ENCODE measurements at places on chromosomes 3 and 15.

DNA sequence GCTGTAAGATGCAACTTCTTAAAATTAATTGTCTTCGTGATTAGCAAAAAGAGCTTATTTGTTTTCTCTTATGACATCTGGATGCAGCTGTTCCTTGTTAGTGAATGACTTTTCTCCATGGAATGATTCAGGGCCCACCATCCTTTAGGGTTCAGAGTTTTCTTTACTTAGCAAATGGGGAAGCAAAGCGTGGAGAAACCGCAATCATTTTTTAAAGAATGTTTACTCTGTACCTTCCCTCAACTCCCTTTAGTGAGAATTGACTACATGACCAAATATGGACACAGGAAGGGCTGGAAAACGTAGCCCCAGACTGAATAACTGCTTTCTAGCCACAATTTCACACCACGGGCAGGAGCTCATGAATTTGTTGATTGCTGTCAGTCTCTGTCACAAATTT, 130.1 kb downstream of the EDEM1 start:
- H3K27ac ChIP-seq, result no peak overlapping the region
- no peaks in the 10 kb centered on the region for H3K4me1 ChIP-seq
- no peak for DNase-seq
- no peak overlapping the region for H3K4me3 ChIP-seq

DNA sequence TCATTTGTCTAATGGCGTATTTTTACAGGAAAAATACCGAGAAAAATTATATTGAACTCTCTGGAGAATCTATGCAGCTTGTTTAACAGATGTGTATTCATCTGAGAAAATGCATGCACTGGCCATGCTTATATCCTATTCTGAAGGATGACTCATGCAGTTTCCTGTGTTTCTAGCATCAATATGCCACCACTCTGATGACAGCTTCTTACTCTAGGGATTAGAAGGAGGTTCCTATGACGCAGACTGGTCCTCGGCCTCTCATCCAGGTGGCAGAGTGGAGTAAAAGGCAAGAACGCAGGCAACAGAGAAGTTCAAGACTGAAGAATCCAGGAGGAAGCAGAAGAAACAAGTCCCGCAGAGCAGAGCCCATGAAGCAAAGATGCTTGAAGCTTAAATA, 910.0 kb upstream of the ROBO1 start:
- H3K4me1 ChIP-seq, result no peaks in the 10 kb centered on the region
- no peak overlapping the region for H3K27ac ChIP-seq
- no peaks in the 10 kb centered on the region for H3K36me3 ChIP-seq
- H3K4me3 ChIP-seq, result no peak overlapping the region
- no peak for DNase-seq

DNA sequence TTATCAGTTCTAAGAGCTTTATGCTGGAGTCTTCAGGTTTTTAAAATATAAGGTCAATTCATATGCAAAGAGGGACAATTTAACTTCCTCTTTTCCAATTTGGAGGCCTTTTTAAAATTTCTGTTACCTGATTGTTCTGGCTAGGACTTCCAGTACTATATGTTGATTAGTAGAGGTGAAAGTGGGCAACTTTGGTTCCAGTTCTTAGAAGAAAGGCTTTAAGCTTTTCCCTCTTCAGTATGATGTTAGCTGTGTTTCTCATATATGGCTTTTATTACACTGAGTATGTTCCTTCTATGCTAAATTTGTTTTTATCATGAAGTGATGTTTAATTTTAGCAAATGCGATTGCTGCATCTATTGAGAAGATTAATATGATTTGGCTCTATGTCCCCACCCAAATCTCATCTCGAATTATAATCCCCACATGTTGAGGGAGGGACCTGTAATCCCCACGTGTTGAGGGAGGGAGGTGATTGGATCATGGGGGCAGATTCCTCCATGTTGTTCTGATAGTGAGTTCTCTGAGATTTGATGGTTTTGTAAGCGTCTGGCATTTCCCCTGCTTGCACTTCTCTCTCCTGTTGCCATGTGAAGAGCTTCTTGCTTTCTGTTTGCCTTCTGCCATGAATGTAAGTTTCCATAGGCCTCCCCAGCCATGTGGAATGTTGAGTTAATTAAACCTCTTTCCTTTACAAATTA, 33.8 kb downstream of the FAIM start:
- no peak overlapping the region for H3K4me3 ChIP-seq
- H3K27me3 ChIP-seq, result no peaks in the 10 kb centered on the region
- H3K4me1 ChIP-seq, result no peaks in the 10 kb centered on the region
- no peak for DNase-seq

- H3K27ac ChIP-seq, result no peak overlapping the region
- no peaks in the 10 kb centered on the region for H3K27me3 ChIP-seq
- DNase-seq, result no peak
- H3K4me1 ChIP-seq, result peaks cover 3% of the 10 kb centered on the region
- H3K4me3 ChIP-seq, result no peak overlapping the region
Measured at GRCh38 chr15:31161951-31162350, 60.4 kb upstream of the TRPM1 start.

DNA sequence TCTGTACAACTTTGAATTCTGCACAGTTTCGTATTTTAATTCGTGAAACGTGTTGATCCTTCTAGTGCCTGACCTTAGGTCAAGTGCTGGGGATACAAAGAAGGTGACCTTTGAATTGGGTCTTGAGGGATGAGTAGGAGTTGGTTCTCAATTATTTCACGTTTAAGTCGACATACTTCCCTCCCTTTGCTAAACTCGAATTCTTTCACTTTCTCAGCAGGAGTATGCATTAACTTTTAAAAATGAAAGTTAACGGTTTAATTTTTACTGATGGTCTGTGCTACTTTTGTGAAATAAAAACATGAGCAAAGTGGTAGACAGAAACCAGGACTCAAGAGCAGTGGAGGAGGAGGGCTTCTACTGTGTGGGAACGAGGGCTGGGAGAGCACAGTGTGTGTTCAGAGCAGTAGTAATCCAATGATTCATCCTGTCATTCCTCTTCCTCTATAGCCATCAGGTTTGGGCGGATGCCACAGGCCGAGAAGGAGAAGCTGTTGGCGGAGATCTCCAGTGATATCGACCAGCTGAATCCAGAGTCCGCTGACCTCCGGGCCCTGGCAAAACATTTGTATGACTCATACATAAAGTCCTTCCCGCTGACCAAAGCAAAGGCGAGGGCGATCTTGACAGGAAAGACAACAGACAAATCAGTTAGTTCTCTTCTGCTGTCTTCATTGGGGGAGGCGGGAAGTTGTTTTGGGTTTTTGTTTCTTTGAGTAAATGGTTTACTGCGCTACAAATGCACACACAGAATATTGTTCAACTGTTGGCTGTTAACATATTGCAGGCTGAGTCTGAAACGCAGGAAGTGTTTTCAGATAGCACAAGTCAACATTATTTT, 78.6 kb upstream of the TSEN2 start:
- no peak for DNase-seq
- H3K27me3 ChIP-seq, result no peaks in the 10 kb centered on the region
- H3K27ac ChIP-seq, result no peak overlapping the region
- no peaks in the 10 kb centered on the region for H3K36me3 ChIP-seq
- H3K4me1 ChIP-seq, result no peaks in the 10 kb centered on the region

GRCh38 chr3:41933154-41933676, 28.7 kb downstream of the ULK4 start:
- no peak overlapping the region for H3K4me3 ChIP-seq
- no peak overlapping the region for H3K27ac ChIP-seq
- no peaks in the 10 kb centered on the region for H3K4me1 ChIP-seq
- no peak for DNase-seq

DNA sequence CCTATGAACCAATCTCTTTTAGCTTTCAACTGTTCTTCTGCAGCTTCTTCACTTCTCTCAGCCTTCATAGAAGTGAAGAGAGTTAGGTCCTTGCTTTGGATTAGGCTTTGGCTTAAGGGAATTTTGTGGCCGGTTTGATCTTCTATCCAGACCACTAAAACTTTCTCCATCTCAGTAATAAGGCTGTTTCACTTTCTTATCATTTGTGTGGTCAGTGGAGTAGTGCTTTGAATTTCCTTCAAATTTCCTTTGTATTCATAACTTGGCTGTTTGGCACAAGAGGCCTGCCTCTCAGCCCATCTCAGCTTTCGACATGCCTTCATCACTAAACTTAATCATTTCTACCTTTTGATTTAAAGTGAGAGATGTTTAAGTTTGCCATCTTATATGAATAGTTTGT, 21.7 kb downstream of the DZIP1L start:
- H3K27me3 ChIP-seq, result no peaks in the 10 kb centered on the region
- H3K4me3 ChIP-seq, result no peak overlapping the region
- DNase-seq, result no peak
- H3K27ac ChIP-seq, result no peak overlapping the region

DNA sequence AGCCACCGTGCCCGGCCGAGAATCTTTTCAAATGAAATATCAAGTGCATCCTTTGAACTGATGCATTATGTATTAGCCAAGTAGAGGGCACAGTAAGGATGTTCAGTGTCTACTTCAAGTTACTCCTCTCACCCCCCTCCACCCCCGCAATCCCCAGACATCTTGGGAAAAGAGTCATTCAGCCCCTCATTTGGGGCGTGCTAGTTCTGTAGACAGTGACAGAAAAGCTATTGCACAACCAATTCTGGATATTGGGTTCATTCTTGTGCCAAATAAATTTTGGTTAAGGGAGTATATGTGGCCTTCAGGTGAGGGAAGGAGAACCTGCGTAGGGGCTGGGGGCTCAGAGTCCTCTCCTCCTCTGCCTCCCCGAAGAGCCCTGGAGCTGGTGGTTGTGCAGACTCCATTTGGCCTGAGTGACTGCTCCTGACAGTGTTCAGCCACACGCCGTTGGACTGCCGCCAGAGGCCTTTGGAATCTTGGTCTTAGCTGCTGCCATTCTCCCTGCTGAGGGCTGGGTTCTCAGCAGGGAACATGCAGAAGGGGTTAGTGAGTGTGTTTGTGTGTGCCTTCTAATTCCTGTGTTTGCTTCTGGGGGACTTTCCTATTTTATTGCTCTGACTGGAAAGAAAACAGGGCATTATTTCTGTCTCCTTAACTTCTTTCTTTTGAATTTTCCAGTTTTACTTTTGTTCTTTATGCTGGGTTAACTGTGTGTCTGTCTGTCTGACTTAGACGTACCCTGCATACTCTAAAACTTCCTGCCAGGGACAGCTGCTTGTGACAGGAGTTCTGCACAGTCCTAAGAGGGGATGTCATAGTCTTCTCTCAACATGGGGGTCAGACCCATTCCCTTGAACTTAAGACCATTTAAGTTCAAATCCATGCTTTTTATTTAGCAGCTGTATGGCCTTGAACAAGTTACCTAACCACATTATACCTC, 21.0 kb downstream of the RARB start:
- no peak overlapping the region for H3K27ac ChIP-seq
- H3K27me3 ChIP-seq, result no peaks in the 10 kb centered on the region

DNA sequence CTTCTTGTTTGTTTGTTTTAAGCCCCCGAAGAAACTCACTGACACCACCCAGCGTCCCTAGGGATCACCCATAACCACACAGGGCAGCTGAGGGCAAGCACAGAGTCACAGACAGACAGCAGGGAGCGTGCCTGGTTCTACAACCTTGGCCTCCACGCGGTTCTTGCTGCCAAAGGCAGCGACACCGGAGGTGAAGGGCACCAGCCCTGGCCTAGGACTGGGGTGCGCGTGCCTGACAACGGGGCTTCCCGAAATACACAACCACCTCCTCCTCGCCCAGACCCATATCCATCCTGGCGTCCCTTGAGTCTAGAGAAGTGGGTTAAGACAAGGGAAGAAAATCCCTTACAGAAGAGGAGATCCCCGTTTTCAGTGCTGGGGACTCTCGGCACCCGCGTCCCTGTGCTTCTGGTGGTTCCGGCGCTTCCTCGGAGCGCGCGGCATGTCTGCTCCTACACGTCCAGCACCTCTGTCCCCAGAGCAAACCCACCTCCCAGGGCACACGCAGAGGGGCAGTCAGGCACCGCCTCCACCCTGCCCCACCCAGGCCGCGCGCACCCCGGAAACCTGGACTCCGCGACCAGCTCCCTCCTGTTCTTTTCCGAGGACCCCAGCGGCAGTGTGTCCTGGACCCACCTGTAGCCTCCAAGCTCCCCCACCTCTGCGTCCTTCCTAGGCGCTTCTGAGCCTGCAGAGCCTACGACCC, 911 bp downstream of the RFTN1 start:
- H3K27me3 ChIP-seq, result no peaks in the 10 kb centered on the region
- H3K36me3 ChIP-seq, result no peaks in the 10 kb centered on the region
- H3K4me3 ChIP-seq, result peak overlapping the region; percentile 70

GRCh38 chr15:86021281-86022264, 58.1 kb upstream of the AGBL1 start:
- H3K4me1 ChIP-seq, result no peaks in the 10 kb centered on the region
- no peaks in the 10 kb centered on the region for H3K36me3 ChIP-seq
- no peak for DNase-seq
- no peak overlapping the region for H3K27ac ChIP-seq
- H3K4me3 ChIP-seq, result no peak overlapping the region
- no peaks in the 10 kb centered on the region for H3K27me3 ChIP-seq

- no peak overlapping the region for H3K4me3 ChIP-seq
- H3K36me3 ChIP-seq, result peaks cover 55% of the 10 kb centered on the region
- H3K27ac ChIP-seq, result no peak overlapping the region
- DNase-seq, result no peak
Measured at GRCh38 chr3:51659942-51660341, 11.1 kb upstream of the TEX264 start.

- no peak for DNase-seq
- H3K4me3 ChIP-seq, result no peak overlapping the region
- no peaks in the 10 kb centered on the region for H3K36me3 ChIP-seq
- H3K4me1 ChIP-seq, result no peaks in the 10 kb centered on the region
- no peak overlapping the region for H3K27ac ChIP-seq
Measured at GRCh38 chr3:26839001-26839400, 216.4 kb downstream of the LRRC3B start.

DNA sequence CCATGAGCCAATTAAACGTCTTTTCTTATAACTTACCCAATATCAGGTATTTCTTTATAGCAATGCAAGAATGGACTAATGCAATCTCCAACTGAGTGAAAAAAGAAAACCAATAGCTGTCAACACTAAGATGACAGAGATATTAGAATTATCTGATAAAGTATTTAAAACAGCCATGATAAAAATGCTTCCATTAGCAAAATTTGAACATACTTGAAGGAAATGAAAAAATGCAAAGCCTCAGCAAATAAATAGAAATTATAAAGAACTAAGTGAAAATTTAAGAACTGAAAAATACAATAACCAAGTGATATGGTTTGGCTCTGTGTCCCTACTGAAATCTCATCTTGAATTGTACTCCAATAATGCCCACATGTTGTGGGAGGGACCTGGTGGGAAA, 99.6 kb downstream of the BOC start:
- H3K4me3 ChIP-seq, result no peak overlapping the region
- DNase-seq, result no peak
- H3K4me1 ChIP-seq, result no peaks in the 10 kb centered on the region
- H3K27ac ChIP-seq, result no peak overlapping the region
- H3K36me3 ChIP-seq, result no peaks in the 10 kb centered on the region
- no peaks in the 10 kb centered on the region for H3K27me3 ChIP-seq

- H3K4me3 ChIP-seq, result no peak overlapping the region
- H3K36me3 ChIP-seq, result no peaks in the 10 kb centered on the region
- no peaks in the 10 kb centered on the region for H3K27me3 ChIP-seq
- H3K27ac ChIP-seq, result no peak overlapping the region
- H3K4me1 ChIP-seq, result no peaks in the 10 kb centered on the region
Measured at GRCh38 chr3:131082871-131083863, 56.5 kb downstream of the NEK11 start.

- H3K4me3 ChIP-seq, result no peak overlapping the region
- H3K27me3 ChIP-seq, result no peaks in the 10 kb centered on the region
- no peak for DNase-seq
- H3K36me3 ChIP-seq, result no peaks in the 10 kb centered on the region
- no peak overlapping the region for H3K27ac ChIP-seq
Measured at GRCh38 chr3:122353215-122353614, 28.2 kb downstream of the CSTA start.

GRCh38 chr3:88152841-88153240, 3.1 kb downstream of the C3orf38 start:
- no peaks in the 10 kb centered on the region for H3K27me3 ChIP-seq
- peaks cover 15% of the 10 kb centered on the region for H3K4me1 ChIP-seq
- no peak for DNase-seq
- H3K36me3 ChIP-seq, result peaks cover 42% of the 10 kb centered on the region
- no peak overlapping the region for H3K4me3 ChIP-seq

All from natural killer cell (primary cell).